CD4-positive, alpha-beta T cell treated with Interleukin-2 at 100 ng/mL for 4 hours (primary cell): ENCODE measurements at places on chromosomes 5 and 9.
A peak's percentile ranks its signal among the peaks of the same experiment; 100 is the strongest.

DNA sequence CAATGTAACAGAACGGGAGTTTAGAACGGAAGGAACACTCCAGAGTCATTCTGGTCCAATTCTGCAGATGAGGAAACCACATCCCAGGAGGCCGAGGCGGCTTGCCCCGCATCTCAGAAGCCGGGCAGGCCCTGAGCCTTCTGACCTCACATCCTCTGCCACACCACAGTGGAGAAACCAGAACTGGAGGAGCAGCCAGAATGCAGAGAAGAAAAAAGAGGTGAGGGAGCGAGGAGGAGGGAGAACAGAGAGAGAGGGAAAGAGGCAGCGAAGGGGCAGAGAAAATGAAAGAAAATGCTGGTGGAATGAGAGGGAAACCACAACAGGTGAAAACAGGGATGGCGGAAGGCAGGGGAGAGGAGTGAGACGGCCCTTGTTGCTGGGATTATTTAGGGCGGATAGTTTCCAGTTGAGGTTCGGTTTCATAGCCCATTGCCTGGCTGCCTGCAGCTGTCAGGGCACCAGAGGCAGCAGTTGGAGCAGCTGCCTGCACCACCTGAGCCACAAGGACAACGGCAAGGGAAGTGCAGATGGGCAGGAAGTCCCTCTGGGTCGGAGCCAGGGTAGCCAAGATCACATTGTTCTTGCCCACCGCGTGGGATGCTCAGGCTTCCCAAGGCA lies at the start of gene HMHB1:
HMHB1 (plus strand) TSS at position 77 of the 621 bp plus-strand sequence.
- DNase-seq, result no peak

- no peak for DNase-seq
These were observed 6.2 kb upstream of the ST6GALNAC4 start for GRCh38 chr9:127923046-127923445.

DNA sequence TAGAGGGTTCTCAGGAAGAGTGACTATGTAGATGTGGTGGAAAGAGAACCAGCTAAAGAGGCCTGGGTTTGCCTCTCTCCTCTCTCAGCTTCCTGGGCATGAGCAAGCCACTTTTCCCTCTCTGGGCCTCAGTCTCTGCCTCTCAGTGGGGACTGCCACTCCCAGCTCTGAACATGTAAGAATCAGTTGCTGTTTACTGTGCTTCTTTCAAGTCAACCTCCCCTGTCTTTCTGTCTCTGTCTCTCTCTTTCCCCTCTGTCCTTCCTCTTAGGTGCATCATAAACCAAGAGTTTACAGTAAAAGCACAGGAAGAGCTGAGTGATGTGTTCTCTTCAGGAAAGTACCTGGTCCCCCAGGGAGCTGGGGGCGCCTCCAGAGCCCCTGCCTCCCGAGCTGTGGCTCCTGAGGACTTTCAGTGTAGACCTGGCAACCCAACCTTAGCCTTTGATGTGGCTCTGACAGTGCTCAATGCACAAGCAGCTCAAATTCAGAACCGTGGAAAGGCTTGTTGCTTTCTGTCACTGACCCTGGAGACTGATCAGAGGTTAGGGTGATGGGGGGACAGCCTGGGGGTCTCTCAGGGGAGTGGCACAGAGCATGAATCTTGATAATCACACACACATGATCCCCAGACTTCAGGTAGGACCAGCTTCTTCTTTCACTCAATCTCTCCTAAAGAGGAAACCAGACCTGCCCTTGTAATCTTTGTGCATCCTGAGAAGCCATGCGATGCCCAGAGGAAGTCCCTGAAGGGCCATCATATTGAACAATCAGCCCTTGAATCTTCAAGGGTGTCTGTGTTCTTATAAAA lies 59.4 kb upstream of the TNFSF8 start:
- peak; percentile 40 for DNase-seq

GRCh38 chr5:39130716-39131115 lies 56.5 kb upstream of the RICTOR start:
- no peak for DNase-seq

DNA sequence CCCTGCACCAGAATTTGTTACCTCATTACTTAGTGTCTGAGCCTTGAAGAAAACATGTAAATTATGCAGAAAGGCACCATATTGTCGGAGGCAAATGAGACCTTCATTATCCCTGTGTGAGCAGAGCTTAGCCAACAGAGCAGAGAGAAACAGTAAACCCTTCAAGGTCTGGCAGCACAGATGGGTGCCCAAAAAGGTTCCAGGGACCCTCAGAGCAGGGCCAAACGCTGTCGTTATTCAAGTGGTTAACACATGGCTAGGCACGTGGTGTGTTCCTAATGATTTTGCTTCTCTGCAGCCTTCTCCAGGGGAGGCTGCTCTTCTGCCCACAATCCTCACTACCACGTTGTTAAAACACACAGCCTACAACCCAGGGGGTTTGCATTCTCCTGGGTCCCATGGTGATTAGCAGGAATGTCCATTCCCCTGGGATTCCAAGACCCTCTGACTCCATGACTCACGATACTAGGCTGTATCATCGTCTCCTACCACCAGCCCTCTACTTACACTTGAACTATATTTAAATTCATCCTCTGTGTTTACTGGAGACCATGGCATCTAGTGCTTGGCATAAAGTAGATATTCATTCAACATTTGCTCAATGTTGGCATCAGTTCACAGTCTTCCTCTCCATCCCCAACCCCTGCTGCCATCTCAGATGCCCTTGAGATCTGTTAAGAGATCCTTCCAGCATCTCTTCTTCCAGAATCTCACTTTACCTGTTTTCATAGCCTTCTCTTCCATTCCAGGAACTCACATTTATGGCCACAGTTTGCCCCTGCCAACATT lies 174.5 kb upstream of the RAD23B start:
- DNase-seq, result no peak

DNA sequence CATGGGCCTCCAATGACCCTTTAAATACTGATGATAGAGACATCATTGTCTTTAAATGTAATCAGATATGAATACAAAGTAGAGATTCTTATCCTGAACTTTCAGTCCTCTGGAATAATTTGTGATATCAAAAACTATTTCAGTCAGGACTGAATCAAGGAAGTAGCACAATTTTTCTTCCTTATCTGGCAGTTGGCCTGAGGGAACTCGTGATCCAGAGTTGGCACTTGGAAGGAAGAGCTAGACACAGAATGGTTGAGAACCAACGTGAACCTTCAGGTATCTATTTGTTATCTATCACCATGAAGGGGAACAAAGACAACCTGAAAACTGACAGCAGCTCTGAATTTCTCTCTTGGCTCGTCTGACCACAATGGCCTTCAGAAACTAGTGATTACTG lies 269.3 kb downstream of the PRDM9 start:
- DNase-seq, result no peak

DNA sequence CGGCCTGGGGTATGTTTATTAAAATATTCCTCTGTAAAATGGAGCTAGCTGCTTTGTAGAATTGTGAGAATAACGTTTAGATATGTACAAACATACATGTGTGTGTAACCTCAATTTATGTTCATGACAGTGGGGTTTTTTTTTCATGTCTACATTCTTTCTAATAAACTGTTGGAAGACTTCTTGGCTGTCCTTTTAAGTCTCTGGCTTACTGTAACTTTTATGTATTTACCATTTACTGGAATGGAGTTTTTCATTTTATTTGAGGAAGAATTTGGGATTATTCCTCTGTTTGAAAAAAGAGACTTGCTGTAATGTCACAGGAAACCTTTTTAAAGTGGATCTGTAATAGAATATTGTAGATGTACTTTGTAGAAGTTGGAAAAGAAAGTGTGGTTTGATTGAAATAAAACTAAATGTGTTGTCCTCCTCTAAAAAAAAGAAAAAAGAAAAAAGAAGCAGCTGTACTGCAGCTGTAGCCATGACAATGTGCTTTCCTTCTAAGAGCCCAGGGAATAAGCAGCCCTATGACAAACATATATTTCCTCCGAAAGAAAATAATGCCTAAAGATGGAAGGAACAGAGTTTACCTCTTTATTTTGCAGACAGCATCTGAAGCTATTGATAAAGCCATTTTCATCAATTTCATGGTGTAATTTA lies 71.2 kb upstream of the FREM1 start:
- DNase-seq, result no peak

DNA sequence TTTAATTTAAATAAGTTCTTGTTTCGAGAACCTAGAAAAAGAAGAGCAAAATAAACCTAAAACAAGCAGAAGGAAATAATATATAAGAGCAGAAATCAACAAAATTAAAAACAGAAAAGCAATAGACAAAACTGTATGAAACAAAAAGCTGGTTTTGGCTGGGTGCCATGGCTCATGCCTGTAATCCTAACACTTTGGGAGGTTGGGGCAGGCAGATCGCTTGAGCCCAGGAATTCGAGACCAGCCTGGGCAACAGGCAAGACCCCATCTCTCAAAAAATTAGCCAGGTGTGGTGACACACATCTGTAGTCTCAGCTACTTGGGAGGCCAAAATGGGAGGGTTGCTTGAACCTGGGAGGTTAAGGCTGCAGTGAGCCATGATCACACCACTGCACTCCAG lies 59.2 kb upstream of the OTP start:
- DNase-seq, result no peak

- DNase-seq, result peak; percentile 74
These were observed 9.2 kb upstream of the GPRIN1 start for GRCh38 chr5:176619203-176619568.

DNA sequence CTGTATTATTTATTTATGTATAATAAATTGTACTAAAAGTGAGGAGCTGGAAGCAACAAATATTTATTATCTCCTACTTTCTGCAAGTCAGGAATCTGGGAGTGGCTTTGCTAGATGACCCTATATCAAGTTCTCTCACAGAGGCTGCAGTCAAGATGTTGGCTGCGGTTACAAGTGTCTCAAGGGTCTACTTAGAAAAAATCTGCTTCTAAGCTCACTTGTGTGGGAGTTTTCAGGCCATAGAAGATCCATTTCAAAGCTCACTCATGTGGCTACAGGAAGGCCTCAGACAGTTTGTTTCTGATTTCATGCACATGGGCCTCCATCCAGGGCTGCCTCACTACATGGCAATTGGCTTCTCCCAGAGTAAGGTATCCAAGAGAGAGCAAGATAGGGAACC lies 551.1 kb downstream of the CAAP1 start:
- DNase-seq, result no peak

DNA sequence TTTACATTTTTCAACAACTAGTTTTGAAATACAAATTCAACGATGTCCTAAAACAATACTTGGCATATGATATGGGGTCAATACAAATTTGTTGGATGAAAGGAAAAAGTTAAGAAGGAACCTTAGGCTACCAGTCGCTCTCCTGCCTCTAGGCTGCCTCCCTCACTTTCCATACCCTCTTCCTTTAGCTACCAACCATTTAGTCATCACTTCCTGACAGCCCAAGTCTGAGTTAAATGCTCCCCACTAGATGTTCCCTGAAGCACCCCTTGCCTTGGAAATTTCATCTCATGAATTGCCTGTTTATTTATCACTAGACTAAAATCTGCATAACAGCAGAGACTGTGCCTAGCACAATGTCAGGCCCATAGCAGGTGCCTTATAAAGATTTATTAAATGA lies 2.7 kb upstream of the LARS1 start:
- DNase-seq, result no peak

DNA sequence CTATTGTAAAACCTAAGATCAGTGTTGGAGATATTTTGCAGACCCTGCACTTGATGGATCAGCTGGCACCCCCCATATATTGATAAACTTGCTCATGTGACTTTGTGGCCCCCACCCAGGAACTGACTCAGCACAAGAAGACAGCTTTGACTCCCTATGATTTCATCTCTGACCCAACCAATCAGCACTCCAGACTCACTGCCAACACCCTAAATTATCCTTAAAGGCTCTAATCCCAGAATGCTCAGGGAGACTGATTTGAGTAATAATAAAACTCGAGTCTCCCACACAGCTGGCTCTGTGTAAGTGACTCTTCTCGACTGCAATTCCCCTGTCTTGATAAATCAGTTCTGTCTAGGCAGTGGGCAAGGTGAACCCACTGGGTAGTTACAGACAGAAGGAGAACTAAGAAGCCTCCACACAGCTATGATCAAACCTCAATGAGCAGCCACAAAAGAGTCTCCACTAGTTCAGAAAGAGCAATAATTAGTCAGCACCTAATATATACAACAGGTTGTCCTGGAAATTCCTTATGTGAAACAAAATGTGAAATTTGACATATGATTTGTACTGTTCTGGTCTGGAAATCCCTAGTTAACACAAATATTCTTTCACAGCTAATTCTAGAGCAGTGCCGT lies 52.2 kb downstream of the ACTL7B start:
- no peak for DNase-seq

GRCh38 chr9:98805506-98806272 lies 1.8 kb upstream of the GALNT12 start:
- no peak for DNase-seq

DNA sequence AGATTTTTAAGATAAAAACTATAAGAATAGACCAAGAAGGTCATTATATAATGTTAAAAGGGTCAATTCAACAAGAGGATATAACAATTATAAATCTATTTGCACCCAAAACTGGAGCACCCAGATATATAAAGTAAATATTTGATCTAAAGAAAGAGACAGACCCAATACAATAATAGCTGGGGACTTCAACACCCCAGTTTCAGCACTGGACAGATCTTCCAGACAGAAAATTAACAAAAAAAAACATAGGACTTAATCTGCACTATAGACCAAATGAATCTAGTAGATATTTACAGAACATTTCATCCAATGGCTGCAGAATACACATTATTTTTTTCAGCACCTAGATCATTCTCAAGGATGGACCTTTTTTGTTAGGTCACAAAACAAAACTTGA lies 331.9 kb downstream of the SPOCK1 start:
- DNase-seq, result no peak

- no peak for DNase-seq
These were observed 110.2 kb upstream of the EGFLAM start for GRCh38 chr5:38148021-38148625.

- no peak for DNase-seq
These were observed 10.7 kb downstream of the STK32A start for GRCh38 chr5:147245381-147246165.

DNA sequence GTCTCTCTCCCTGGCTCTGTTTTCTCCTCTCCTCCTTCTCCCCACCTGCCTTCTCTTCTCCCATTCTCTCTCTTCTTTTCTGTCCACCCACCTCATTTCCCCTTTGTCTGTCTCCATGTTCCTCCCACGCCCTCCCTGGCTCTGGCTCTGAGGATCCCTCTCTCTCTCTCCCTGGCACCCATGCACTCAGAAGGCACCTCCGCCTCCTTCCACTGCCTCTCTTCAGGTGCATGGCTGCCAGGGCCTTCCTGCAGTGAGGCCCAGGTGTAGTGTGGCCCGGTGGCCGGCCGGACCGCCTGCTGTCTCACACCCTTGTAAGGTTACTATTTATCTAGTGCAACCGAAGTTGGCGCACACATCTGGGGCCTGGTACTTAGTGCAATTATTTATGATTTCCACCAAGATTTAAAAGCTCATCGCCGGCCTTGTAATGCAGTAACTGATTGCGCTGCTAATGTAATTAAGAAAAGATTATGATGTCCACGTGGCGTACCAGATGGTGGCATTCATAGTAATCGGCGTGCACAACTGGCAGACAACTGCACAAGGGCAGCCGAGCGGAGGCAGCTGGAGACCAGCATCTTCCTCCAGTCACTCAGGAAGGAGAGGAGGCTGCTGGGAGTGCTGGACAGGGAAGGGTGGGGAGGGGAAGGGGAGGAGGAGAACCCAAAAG lies 50.4 kb upstream of the MVB12B start:
- DNase-seq, result no peak
